Epithelial cell of esophagus (primary cell): ENCODE measurements at places on chromosomes 16 and 17.

DNA sequence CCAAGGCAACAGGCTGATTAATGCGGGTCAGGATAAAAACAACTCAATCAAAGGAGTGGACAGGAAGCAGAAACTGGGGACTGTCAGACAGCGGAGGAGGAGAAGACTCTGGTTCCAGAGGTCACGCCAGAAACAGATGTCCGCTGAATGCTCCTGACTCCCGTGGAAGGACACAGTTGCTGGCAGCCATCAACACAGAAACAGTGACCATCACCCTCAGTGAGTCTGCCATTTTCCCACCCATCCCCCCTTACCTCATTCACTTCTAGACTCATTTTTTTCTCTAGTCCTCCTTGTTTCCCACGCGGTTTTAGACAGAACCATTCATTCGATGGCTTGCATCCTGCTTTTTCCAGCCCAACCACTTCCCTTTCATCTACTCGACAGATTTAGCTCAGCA lies 40.9 kb downstream of the DHRS7C start:
- no peak for DNase-seq

DNA sequence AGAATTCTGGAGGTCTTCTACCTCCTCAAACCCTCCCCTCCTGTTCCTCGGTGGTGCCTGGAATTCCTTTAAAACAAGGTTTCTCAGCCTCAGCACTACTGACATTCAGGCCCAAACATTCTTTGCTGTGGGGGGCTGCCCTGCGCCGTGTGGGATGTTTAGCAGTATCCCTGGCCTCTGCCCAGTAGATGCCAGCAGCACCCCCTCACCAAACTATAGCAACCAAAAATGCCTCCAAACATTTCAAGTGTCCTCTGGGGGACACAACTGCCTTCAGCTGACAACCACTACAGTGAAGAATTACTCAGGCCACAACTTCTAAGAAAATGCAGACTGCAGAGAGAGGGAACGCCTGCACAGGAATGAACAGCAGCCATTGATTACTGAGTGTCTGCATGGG lies 28.4 kb downstream of the TEKT5 start:
- DNase-seq, result no peak

- DNase-seq, result no peak
Observed at GRCh38 chr17:47176389-47176826, 12.7 kb downstream of the CDC27 start.

GRCh38 chr17:76138234-76138895 lies 2.7 kb downstream of the FOXJ1 start:
- DNase-seq, result no peak

GRCh38 chr17:41767324-41768042 lies 19.0 kb downstream of the JUP start:
- no peak for DNase-seq

- DNase-seq, result peak; percentile 20
Observed at GRCh38 chr16:46690281-46691178, 1.1 kb downstream of the ORC6 start.

DNA sequence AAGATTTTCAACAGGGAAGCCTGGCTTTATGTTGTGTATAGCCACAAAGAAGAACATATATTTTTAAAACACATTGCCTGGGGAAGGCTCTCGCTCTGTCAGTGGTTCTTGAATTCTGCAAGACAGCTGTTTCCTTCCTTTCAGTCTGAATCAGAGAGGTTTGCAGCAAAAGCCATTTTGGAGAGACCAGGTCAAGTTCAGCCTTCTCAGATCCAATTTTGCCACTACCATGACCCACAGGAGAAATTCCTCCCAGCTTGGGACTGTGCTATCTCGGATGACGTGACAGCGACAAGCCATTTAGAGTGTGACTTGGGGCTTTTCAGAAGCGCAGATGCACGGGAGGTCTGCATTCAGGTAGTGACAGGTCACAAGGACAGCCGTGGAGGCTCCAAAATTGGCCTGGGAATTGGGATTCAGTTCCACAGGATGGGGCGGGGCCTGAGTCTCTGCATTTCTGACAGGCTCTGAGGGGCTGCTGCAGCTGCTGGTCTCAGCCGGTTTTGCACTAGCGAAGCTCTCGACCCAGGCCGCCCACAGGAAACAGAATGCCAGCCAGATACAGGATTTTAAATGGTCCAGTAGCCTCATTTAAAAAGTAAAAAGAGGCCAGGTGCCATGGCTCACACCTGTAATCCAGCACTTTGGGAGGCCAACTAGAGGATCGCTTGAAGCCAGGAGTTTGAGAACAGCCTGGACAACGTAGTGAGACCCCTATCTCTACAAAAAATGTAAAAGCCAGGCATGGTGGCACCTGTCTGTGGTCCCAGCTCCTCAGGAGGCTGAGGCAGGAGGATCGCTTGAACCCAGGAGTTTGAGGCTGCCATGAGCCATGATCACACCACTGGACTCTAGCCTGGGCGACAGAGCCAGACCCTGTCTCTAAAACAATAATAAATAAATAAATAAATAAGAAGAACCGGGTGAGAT lies 196.6 kb upstream of the CIBAR2 start:
- DNase-seq, result no peak
